ENCODE measurements at places on chromosomes 4 and X.

DNA sequence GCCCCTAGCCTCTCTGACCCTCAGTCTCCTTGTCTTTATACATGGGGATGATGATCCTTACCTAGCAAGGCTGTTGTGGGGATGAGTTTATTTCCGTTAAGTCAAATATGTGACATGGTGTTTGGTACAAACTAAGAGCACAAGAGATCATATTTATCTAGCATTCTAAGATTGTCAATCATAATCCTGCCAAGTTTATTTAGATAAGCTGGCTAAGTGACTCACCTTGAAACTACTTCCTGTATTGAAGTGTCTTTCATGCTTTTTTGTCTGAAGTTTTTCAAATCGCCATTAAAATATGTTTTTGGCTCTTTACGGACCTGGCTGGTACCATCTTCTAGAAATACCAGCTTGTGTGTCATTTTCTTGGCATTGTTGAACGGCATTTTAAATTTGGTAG, 30.7 kb downstream of the MAP7D3 start:
- DNase-seq = no peak

- no peak for DNase-seq
Observed at GRCh38 chr4:121462660-121463261, 81.9 kb upstream of the QRFPR start.

GRCh38 chr4:7906171-7906701, 33.4 kb downstream of the AFAP1 start:
- no peak for DNase-seq

- DNase-seq = no peak
Observed at GRCh38 chr4:11488657-11489452, 60.2 kb upstream of the HS3ST1 start.

GRCh38 chrX:115268421-115268820, 21.1 kb upstream of the LUZP4 start:
- no peak for DNase-seq

GRCh38 chrX:151476604-151477303, 79.7 kb downstream of the VMA21 start:
- no peak for DNase-seq

- no peak for DNase-seq
Observed at GRCh38 chrX:42821803-42822443, 44.0 kb upstream of the PPP1R2C start.

DNA sequence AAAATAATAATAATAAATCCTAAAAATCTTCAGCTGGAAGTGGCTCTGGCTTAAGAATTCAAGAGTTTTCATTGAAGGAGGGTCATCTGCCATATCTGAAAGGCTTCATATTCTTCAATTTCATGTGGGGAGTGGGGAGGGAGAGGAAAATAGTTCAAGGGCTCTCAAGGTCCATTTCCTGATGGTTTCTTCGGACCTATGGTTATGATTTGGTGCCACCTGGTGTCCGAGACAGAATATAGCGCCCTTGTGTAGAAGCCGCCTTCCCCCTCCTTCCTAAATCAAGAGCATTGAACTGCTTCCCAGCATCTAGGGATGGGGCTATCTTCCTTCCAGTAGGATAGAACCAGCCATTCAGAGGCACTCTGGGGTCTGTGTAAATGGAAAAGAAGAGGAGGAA, 34.3 kb downstream of the NLGN3 start:
- DNase-seq = no peak

DNA sequence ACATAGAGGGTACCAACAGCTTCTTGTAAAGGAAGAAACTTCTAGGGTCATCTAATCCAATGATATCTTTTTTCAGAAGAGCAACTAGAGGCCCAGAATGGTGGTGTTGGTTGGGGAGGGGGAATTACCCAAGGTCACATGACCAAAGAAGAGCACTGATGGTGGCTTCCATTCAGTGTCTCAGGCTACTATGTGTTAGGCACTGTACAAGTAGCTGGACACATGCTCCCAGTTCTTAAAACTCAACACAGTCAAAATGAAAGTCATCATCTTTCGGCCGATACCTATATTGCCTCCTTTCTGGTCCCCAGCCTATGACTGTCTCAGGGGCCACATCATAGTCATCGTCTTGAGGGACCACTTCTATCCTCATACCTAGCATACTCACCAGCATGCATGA, 88.1 kb downstream of the ARHGAP6 start:
- no peak for DNase-seq

GRCh38 chrX:96556886-96557285, 127.8 kb upstream of the DIAPH2 start:
- no peak for DNase-seq

GRCh38 chrX:139823806-139824205, 109.0 kb downstream of the ATP11C start:
- DNase-seq = no peak

GRCh38 chr4:1754336-1754735, 33.0 kb downstream of the TACC3 start:
- DNase-seq = no peak

GRCh38 chr4:56288663-56289062, 98.6 kb downstream of the AASDH start:
- no peak for DNase-seq

- DNase-seq = no peak
Observed at GRCh38 chr4:72377491-72378194, 191.4 kb downstream of the ADAMTS3 start.

GRCh38 chrX:19791562-19791961, 95.8 kb downstream of the SH3KBP1 start:
- DNase-seq = no peak

- no peak for DNase-seq
Observed at GRCh38 chr4:156109943-156110900, 156.6 kb upstream of the CTSO start.

DNA sequence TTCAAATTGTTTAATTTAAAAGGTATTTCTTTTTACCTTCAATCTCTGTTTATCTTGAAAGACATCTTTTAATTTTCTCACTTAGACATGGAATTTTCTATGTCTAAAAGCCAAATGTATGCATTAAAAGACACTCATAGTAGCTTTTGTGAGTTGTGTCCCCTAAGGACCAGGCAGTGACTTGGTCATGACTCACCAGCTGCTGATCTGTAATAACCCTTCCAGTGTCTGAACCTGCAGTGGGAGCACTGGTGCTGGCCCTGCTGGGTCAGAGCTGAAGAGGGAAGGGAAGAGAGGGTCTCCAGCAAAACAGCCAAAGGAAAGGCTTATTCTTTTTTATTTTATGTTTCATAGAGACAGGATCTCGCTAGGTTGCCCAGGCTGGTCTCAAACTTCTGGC, 31.1 kb upstream of the SH3D19 start:
- no peak for DNase-seq

DNA sequence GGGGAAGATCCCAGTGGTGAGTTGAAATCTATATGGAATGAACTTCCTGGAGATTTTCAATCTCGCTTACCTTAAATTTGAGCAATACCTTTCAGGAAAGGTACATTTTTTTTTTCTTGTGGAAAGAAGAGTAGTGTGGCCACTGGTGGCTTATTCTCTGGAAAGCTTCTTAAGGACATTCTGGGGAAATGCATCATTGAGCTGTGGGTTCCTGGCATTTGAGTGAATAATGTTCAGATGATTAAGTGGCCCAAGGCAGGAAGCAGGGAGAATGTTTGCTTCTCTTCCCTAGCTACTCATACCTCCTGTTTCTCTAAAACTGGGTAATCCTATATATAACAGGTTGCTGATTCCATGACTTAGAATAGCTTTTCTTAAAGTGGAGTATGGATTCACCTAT, 31.8 kb downstream of the STAG2 start:
- no peak for DNase-seq

DNA sequence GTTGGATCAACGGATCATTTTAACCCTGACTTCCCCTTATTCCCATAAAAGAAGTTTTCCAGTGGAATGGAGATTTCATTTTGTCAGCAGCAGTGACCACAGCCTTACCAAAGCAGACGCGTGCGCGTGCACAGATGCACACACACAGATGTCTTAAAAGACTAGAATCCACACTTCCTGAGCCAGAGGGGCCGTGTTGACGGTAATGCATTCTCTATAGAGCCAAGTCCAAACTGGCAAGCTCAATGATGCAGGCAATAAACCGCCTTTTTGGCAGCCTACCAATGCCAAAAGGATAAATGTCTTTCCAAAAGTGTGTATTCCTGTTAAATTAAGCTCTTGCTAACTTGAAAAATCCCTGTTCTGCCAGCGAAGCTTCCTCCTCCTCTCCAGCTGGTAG, 18.8 kb upstream of the CLDN34 start:
- DNase-seq = no peak

Data from effector memory CD4-positive, alpha-beta T cell (primary cell).